ENCODE measurements at places on chromosomes 7 and 10.

DNA sequence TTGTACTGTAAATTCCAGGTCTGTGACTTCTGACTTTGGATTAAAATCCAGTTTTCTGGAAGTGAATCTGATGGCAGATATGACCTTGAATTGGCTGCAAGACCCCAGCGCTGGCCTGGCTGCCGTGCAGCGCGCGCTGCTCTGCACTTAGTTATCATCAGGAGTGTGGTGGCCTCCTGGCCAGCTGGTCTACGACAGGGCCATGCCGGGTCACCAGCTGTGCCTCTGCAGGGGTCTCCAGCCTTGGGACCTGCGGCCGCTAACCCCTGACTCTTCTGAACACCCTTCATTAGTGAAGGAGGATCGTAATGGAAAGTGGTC lies 190.7 kb upstream of the SH2B2 start:
- no peak for DNase-seq

- no peak for DNase-seq
Measured at GRCh38 chr10:74111799-74112198, 38.8 kb downstream of the AP3M1 start.

DNA sequence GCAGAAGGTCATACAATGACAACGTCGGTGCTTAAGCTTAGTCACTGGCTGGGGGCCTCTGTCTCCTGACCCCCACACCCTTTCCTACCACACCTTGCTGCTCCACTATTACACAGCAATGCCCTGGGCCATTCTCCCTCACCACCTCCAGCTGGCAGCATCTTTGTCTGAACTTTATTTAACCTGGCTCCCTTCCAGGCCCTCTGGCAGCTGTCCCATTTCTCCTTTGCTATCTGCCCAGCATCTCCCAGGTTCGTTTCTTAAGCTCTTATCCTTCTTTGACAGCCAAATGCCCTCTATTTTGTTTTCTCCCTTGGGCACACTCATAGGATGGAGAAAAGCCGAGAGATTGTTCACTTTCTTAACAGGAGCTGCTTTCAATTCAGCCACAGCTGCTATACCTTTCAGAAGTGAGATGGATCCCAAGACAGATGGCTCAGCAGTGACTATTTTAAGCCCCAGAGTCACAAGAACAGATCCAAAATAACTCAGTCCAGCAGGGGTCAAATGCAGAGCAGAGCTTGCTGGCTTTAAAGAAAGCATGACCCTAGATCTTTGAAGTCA lies 1277.1 kb upstream of the AUTS2 start:
- no peak for DNase-seq

DNA sequence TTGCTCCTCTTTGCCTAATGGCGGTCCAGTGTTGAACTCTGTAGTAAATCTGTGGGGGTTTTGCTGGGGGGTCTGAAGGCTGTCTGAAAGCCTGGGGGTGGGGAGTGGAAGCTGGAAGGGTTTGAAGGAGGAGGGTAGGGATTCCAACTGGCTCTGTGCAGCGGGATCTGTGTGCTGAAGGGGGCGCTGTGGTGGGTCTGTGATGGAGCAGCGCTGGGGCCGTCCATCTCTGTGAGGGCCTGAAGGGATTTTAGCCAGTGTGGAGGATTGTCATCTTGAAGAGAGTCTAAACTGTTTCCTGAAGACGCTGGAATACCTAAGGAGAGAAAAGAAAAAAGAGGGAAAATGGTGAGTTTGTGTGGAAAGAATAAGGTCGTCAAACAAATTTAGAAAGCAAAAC lies 129.2 kb downstream of the STRA8 start:
- DNase-seq: no peak

DNA sequence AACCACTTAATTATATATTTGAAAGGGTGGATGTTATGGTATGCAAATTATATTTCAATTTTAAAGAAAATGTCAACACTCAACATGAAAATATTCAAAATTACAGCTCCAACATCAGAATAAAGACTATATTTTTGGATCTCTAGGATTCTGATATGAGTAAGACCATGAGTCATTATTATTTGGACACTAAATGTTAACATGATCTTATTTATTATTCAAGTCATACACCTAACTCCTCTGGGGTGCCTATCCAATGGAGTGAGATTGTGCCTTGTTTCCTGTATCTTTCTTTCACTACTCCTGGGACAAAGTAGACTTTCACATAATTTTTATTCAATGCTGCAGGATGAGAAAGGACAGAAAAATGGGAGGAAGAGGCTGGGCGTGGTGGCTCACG lies 135.2 kb upstream of the PRSS1 start:
- no peak for DNase-seq
